Activated CD8-positive, alpha-beta memory T cell treated with anti-CD3 and anti-CD28 coated beads for 1 hour (primary cell): ENCODE measurements at places on chromosomes 2 and 18.

DNA sequence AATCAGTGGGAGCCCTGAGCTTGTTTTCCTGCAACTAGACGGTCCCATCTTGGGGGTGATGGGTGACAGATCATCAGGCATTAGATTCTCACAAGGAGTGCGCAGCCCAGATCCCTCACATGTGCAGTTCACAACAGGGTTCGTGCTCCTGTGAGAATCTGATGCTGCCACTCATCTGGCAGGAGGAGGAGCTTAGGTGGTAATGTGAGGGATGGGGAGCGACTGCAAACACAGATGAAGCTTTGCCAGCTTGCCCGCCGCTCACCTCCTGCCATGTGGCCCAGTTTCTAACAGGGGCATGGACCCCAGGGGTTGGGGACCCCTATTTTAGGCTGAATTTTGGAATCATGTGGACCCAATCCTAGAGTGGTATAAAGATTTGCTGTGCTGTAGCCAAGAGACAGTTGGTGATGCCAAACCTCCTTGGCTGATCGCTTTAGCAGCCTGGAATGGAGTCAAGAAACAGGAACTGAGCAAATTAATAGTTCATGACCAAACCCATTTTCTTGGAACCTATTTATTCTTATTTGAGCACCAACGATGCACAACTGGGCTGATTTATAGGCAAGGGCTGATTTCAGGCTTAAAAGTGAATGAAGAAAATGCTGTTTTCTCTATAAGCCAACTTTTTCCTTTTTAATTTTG, 25.7 kb downstream of the LPIN1 start:
- no peak for DNase-seq

- DNase-seq, result no peak
Observed at GRCh38 chr2:233093721-233094120, 33.6 kb downstream of the INPP5D start.

DNA sequence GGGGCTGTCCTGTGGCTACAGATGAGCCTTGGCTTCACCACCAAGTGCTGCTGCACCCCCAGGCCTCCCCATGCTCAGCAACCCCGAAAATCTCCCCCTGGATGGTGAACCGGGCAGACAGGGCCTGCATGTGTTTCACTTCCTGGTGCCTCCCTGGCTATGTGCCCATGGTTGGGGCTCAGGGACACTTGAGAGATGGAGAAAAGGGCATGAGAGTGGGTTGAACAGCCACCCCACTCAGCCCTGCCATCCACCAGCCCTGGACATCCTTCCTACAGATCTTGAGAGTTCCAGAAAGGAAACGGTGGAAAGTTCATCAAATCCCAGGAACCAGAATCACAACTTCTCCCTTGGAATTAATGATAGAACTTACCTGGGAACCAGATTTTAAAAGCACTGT, 74.7 kb upstream of the TEX51 start:
- no peak for DNase-seq

GRCh38 chr2:64657411-64657810, 3.7 kb upstream of the SERTAD2 start:
- DNase-seq, result no peak

DNA sequence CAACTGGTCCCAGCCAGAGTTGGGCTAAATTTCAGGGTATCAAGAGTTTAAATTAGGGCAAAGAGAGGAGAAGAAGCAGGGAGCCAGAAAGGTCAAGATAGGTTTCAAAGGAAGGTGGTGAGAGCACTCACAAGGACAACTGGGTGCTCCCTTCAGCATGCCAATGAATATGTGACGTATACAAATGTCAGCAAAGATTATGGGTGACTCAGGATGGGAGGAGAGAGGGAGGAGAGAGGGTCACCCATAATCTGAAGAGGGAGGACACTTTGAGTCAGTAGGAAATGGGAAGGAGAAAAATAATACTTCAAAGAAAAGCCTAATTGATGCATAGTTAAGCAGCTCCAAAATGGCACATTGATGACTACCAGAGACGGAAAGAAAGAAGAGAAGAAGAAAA, 53.1 kb upstream of the ABCA12 start:
- DNase-seq, result no peak

- DNase-seq, result no peak
Observed at GRCh38 chr18:71986351-71987050, 557.6 kb downstream of the CBLN2 start.

GRCh38 chr18:51666763-51667191, 469.3 kb upstream of the MEX3C start:
- DNase-seq, result no peak

DNA sequence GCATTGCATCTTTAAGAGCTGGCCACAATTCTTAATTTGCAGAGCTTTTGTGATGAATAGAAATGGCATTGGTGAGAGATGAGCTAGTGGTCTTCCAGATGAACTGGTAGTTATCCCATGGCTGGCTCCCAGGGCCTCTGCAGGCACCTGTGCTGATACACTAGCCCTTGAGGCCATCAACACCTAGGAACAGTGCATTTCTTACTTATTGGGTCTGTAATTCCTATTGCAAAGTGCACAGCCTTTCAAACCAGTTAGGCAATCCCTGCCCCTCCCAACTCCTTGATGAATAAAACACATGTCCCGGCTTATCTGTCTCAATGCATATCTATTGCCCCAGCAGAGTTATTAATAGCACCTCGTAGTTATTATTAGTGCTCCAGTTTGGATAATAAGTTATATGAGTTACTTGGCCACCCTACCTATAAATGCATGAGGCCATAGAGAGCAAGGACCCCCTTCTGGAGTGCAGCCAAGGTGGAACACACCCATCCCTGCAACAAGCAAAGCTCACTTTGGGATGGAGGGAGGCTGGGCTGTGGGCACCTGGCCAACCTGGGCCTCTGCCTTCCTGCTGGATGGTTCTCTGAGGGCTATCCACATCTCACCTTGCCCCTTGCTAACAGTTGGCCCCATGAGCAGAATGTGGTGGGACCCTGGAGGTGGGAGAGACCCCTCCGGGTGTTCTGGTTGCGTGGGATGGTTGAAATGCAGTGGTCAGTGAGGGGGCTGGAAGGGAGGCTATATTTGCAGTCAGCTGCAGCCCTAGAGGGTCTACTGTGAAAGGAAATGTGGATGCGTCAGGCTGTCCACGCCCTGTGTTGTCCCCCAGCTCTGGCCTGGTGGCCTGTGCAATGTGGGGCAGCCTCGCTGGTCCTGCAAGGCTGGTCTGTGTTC, 455.9 kb upstream of the HS6ST1 start:
- DNase-seq, result no peak

DNA sequence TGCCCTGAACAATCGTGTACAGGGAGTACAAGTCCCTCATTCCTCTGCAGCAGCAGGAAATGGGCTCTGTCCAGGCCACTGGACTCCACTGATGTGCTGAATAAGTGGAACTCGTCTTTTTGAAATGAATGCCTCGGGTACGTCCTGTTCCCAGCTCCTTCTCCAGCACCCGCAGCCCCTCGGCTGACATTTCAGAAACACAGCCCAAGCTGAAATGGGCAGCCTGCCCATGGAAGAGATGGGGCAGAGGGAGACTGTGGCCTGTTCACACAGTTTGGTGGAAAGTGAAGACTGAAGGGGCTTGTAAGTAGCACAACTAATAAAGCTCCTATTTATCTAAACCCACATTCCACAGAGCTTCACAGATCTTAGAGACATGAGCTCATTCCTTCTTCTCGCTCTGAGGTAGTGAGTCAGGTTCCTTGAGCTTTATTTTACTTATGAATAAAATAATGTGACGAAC, 498.6 kb downstream of the TXNL1 start:
- DNase-seq, result no peak

DNA sequence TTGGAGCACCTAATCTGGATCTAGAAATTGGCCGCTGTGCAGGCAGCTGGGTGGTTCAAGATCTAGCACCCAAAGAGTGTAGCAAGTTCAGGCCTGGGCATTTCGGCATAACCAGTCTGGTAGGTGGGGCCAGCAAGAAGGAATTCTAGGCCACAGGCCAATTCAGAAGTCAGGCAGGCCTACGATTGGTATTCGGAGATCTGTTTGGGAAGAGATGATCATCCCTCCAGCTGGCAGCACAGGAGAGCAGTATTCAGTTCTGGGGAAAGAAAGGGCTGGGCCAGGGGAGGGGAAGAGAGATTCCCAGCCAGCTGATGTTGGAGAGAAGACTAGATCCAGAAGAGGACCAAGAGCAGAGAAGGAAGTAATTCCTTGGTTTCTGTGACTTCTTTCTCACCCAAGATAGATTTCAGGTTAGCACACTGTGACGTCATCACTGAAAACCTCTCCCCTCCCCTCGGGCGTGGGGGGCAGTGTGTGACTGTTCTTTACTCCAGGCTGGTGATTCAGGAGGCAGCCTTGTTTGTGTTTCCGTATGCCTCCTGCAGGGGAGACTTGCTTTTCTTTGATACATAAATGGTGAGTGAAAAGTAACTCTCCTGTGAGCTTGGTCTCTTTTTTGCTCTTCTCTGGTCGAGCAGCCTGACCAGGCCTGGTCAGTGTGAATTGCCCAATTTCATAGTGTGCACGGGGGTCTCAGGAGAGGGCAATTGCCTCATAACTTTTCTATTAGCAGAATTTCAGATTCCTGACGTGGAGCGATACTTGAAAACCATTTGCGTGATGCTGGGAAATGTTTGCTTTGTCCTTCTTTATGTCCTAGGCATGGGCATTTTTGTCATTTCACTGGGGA, 61.1 kb downstream of the MEIS1 start:
- no peak for DNase-seq

DNA sequence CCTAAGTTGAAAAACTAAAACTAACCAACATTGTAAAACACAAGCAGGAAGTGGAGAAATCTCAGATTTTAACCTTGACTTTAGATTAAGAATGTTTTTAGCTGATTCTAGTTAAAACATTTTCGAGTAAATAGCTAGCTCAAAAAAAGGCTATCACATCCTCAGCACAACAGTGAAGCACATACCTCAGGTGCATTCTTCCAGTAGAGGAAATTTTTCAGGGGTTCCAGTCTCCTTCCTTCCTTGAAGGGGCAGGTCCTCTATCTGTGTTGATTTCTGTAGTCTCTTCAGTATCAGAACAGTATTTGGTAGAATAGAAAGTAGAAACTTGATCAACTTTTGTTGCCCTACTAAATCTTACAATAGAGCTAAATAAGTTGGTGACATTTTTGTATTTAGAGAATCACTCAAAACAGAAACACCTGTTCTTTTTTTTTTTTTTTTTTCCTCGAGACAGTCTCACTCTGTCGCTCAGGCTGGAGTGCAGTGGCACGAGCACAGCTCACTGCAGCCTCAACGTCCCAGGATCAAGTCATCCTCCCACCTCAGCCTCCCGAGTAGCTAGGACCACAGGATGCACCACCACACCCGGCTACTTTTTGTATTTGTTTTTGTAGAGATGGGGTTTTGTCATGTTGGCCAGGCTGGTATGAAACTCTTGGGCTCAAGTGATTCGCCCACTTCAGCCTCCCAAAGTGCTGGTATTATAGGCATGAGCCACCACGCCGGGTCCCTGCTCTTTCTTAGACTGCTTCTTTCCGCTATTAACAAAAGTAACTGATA, 6.9 kb upstream of the GPR155 start:
- DNase-seq, result no peak

- DNase-seq, result no peak
Observed at GRCh38 chr2:167721593-167721992, 525.8 kb downstream of the STK39 start.

GRCh38 chr2:200336980-200337615, 30.6 kb downstream of the SPATS2L start:
- DNase-seq, result no peak

GRCh38 chr2:15059870-15060512, 427.5 kb downstream of the LRATD1 start:
- no peak for DNase-seq

- no peak for DNase-seq
Observed at GRCh38 chr2:106143495-106144215, 50.4 kb downstream of the UXS1 start.

DNA sequence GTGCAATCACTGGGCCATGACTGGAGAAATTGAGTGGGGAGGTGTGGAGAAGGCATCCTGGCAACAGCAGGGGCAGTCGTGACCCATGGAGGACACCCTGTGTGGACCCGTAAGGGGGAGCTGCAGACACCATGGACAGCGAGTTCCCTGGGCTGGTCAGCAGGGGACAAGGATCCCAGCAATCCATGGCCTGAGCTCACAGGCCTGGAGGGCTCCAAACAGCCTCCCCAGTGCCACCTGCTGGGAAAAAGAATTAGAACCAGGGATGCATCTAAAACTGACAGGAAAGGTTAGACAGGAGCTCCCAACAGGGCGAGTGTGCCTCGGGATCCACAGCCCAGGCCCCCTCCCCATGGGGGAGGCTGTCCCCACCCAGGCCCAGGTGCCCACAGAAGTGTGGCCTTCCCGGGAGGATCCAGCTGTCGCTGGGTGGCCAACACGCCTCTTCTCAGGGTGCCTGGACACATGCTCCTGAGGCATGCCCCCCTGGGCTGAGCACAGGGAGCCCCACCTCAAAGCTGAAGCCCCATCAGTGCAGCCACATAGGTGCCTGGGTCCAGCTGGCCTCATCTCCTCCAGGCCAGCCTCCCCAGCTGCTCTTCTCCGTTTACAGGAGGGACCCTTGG, 20.5 kb upstream of the KIF1A start:
- no peak for DNase-seq

DNA sequence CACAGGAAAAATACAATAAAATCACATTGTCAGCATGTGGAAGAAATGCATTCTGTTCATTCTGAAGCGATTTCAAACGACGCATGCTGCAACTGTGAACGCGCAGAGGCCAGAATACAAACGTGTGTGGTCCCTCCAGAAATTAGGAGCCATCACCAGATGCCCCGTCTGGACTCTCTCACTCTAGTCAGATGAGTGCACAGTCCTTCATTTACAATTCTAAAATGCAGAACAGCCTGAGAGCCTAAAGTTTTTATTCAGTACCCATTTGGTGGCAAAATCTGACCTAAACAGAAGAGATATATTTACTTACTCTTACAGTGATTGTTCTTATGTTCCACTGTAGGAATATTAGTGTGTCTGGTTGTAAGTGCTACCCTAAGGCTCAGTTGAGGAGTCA, 36.6 kb downstream of the FAM228A start:
- no peak for DNase-seq

GRCh38 chr2:184835398-184835715, 237.0 kb downstream of the ZNF804A start:
- no peak for DNase-seq

- DNase-seq, result no peak
Observed at GRCh38 chr18:37453752-37454151, 111.8 kb downstream of the CELF4 start.

DNA sequence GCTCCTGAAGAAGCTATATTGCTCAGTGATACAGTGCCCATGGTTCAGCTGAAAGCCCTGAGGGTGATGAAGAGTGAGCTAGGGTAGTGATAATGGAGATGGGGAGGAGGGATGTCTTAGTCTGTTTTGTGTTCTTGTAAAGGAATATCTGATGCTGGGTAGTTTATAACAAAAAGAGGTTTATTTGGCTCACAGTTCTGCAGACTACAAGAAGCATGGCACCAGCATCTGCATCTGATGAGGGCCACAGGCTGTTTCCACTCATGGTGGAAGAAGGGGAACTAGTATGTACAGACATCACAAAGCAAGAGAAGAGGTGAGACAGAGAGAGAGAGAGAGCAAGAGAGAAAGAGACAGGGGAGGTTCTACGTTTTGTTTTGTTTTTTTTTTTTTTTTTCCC, 417.3 kb upstream of the TRIB2 start:
- DNase-seq, result no peak

DNA sequence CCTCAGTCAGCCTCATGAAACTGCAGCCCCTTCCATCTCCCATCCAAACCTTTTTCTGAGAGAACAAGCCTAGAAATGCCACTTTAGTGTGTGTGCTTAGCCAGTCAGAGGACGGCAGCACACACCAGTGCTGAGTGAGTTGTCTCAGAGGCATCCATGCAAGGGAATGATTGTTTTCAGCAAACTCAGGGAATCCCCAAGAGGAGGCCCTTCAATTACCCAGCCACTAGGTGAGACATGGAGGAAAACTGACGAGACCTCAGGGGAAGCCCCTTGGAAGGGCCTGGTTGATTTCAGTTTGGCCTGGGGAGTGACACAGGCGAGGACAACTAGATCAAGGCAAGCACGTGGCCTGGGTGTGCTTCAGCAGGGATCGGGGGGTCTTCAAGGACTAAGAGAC, 49.7 kb downstream of the APOB start:
- DNase-seq, result no peak
